ENCODE measurements at places on chromosomes 6 and 20.
A peak's percentile ranks its signal among the peaks of the same experiment; 100 is the strongest.

GRCh38 chr6:41938590-41939175, 2.9 kb downstream of the CCND3 start:
- DNase-seq, result no peak

DNA sequence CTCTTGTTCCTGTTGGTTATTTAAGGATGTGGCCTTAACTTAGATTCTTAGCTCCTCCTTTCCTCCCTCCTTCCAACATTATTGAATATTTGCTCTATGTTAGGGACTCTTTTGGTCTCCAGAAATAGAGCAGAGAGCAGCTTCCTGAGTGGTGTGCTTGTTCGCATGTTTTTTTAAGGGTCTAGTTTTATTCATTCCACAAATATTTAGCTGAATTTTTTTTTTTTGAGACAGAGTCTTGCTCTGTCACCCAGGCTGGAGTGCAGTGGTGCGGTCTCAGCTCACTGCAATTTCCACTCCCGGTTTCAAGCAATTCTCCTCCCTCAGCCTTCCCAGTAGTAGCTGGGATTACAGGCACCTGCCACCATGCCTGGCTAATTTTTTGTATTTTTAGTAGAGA, 169.2 kb downstream of the ZFAND3 start:
- no peak for DNase-seq

DNA sequence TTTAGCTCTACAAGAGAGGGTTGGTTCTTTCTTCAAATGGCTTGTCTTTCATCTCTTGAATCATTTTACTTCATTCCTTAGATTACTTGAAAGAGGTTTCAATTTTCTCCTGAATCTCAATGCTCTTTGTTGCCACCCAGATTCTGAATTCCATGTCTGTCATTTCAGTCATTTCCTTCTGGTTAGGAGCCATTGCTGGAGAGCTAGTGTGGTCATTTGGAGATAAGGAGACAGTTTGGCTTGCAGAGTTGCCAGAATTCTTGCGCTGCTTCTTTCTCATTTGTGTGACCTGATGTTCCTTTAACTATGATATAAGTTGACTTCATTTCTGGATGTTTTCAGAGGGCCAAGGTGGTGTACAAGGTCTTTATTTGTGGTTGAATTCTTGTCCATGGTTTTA, 157.8 kb downstream of the SLC22A3 start:
- no peak for DNase-seq

GRCh38 chr20:4300921-4301320, 285.6 kb upstream of the RNF24 start:
- no peak for DNase-seq

- DNase-seq, result no peak
Observed at GRCh38 chr20:17971300-17972013, 2.6 kb downstream of the MGME1 start.

GRCh38 chr6:2738373-2738979, 12.2 kb downstream of the MYLK4 start:
- peak; percentile 64 for DNase-seq

DNA sequence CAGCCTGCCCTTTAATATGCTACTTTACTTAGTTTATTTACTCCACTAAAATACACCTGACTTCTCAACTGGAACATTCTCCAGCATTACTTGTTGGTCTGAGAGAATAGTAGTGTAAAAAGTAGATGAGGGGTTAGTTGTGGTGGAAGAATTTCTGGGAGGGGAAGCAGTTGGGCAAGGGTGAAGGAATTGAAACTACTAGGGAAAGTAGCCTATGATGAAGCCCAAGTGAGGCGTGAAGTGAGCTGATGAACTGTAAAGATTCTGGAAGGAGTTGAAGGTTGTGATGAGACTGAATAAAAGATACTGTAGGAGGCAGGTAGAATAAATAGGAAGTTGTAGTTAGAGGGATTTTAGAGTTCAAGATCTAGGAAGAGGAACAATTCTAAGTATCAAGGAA, 72.5 kb downstream of the ITCH start:
- DNase-seq, result no peak

DNA sequence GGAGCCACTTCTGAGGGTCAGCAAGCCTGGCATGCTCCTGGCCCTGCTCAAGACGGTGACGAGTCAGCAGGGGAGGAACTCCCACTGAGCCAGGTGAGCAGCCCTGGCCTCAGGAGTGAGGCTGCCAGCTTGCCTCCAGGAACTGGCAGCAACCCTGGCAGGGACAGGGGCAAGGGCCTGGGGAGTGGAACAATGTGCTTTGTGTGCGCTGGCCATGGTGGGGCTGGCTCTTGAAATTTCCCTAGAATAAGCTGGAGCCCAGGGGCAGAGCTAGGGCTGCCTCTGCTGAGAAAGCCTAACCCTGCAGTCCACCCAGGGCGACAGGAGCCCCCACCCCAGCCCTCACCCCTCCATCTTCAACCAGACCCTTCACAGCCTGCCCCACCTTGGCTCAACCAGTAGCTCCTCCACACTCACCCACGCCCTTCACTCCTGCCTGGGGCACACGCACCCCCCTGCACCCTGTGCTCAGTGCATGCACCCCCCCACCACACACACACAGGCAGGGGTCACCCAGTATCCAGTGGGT, 88.0 kb downstream of the MRPL14 start:
- DNase-seq, result no peak

- DNase-seq, result no peak
Observed at GRCh38 chr6:169853196-169854082, 102.0 kb downstream of the ERMARD start.

GRCh38 chr6:29507319-29507718, 19.6 kb upstream of the MAS1L start:
- DNase-seq, result no peak

DNA sequence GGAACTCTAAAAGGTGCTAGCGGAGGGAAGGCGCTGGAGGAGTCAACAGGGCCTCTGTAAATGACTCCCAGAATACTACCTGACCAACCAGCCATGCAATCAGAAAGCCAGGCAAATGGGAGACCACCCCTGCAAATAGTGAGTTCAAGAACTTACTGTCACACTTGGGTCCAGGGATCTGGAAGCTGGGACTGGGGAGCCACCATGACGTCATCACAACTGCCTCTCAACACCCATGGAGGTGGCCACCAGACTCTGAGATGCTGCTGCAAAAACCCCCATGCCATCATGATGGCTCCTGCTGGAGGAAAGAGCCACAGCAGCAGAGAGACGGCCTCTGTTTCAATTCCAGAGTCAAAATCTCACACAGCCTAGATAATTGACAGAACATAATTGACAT, 8.5 kb upstream of the PDYN start:
- no peak for DNase-seq

DNA sequence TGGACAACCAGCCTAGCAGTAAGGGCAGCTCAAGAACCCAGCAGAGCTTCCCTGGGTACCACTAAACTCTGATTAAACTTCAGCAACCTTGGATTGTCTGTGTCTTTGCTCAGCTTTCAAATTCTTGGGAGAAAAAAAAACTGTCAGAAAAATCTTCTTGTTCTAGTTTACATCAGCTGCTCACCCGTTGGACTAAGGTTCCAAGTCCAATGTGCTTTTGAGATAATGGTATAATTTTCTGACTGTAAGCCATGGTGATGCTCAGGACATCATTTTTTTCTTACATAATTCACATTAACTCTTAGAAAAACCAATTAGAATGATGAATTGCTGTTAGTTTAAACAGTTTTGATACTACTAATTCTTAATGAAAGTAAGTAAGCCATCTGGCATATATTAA, 145.8 kb downstream of the COL9A1 start:
- DNase-seq, result no peak

- DNase-seq, result peak; percentile 47
Observed at GRCh38 chr20:58895448-58896180, 43.1 kb downstream of the GNAS start.

- no peak for DNase-seq
Observed at GRCh38 chr20:57402206-57403125, 11.3 kb downstream of the RBM38 start.

GRCh38 chr6:80457439-80457933, 351.0 kb downstream of the BCKDHB start:
- no peak for DNase-seq

DNA sequence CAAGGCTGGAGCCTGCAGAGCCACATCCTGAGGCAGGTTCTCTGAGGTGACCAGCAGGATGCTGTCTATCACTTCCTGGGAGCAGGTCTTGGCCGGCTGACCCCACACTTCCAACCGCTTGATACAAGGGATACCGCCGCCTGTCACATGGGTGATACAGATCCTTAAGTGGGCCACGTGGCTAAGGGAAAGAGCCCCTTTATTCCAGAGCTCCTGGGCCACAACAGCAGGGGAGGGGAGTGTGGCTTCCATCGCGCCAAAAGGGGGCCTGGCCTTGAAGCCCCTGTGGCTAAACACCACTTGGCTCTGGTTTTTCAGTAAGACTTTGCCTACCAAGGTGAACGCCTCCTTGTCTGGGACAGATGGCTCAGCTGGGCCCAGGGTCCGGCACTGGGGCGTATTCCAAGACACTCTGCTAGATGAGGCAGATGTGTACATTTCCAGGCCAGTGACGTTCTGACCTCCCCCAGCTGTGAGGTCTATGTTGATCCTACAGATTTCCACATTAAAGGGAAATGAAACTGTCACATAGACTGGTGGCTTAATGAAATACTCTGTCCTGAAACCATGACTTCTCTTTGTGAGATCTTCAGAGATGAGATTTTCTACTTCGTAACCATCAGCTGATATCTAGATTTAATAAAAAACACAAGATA, 37.6 kb upstream of the AVP start:
- no peak for DNase-seq

DNA sequence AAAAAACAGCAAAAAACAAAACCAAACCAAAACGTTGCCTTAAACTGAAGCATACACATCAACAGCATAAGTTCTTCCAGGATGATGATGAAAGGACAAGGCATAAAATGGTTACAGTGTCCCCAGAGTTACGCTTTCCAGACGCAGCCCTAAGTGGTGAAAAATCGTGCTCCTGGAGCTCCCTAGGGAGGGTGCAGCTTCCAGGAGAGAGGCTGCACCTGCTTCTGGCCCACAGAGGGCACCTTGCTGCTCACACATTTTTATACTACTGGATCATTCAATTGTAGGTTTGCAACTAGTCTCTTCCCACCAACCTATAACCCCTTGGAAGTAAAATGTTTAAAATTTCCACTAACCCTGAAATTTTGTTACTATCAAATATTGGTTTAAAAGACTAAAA, 115.0 kb downstream of the PRKN start:
- DNase-seq, result no peak

DNA sequence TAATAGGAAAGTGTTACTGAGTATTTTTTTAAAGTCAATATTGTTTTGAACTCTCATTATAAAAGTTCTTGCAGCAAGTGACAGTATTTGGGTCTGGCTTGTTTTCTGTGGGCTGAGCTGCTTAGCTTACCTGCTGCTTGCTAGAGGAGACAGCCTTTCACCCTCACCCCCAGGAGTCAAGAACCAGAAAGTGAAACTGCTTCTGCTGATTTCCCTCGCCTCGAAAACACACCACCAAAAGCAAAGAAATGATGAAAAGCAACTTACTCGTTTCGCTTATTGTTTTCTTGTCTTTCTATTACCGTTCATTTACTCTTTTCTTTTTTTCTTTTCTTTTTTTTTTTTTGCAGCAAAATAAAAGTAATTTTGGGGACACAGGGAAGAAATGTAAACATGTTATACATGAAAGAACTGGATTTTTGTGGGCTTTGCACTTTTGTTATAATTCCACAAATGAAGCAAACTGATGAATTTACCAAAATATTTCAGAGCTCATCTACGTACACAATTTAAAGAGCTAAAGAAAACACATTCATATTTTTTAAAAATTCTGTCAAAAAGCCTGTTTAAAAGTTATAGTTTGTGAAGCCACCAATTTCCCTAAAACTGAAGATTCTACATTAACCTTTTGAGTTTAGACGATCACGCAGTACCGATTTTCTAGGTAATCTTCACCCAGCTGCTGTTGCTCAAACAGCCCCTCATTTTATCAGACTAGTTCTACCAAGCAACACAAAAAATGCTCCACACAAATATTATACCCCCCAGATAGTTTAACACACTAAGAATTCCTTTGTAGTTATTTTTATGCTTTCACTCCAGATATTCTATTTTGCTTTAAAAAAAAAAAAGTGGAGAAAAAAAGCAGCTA, 1.7 kb downstream of the SCML4 start:
- DNase-seq, result peak; percentile 87

GRCh38 chr6:34888874-34889555, at the start of gene ANKS1A:
Gene ANKS1A, plus strand, starts transcription at chr6:34889255. Its CDS starts 148 bp downstream, at chr6:34889403.
- peak; percentile 94 for DNase-seq

DNA sequence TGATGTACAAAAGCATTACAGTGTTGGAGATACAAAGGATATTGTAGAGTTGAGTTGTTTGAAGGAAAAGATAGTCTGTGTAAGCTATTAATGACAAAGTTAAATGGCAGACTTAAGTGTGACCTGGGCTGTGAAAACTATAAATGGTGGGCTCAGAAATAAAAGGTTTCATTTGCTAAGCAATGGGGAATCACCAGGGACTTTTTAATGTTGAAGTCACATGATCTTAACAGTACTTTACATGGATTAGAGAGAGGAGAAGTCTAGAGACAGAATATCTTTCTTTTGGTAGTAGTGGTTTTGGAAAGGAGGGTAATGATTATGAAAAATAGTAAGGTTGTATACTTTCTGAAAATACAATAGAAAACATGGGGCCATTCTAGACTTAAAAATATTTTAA, 67.1 kb downstream of the SCAF8 start:
- DNase-seq, result peak; percentile 22

DNA sequence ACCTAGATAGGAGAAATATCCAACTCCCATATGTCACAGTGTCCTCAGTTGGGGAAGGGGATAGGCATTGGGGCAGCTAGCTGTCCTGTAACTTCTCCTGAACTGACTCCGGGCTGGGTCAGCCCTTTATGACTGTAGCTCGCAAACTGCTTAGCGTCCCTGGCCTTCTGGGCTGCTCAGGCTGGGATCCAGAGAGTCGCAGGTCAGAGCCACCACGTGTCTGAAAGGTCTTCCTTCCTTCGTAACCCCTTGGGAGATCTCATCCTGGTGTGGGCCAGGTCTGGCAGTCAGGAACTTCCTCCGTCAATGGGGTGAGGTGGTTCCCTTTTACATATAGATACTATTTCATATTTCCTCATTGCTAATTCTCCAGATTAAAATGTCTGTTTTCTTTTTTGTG, 28.8 kb upstream of the HINT3 start:
- DNase-seq, result no peak

DNA sequence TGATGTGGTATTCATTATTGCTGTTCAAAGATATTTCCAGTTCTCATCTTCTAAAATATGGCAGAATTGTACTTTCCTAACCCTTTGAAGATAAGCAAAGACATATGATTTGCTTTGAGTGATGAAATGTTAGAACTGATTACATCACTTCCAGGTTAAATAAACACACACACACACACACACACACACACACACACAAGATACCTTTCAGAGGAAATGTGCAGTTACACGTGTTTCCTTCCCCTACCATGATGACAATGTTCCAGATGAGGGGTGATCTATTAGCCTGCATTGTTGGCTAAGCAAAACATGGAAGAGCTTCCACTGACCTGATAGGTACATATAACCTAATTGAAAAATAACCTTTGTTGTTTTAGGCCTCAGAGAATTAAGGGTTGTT, 11.7 kb upstream of the FRK start:
- DNase-seq, result no peak

GRCh38 chr6:74942130-74942529, 263.7 kb downstream of the COL12A1 start:
- no peak for DNase-seq

GRCh38 chr20:19780261-19780660, 22.2 kb downstream of the RIN2 start:
- DNase-seq, result no peak
